ENCODE measurements at places on chromosomes 4 and X.
A peak's percentile ranks its signal among the peaks of the same experiment; 100 is the strongest.

- DNase-seq, result no peak
These were observed 67.2 kb upstream of the PPP3CA start for GRCh38 chr4:101414496-101414895.

- DNase-seq, result no peak
These were observed 330.2 kb downstream of the PTTG2 start for GRCh38 chr4:38290366-38290765.

DNA sequence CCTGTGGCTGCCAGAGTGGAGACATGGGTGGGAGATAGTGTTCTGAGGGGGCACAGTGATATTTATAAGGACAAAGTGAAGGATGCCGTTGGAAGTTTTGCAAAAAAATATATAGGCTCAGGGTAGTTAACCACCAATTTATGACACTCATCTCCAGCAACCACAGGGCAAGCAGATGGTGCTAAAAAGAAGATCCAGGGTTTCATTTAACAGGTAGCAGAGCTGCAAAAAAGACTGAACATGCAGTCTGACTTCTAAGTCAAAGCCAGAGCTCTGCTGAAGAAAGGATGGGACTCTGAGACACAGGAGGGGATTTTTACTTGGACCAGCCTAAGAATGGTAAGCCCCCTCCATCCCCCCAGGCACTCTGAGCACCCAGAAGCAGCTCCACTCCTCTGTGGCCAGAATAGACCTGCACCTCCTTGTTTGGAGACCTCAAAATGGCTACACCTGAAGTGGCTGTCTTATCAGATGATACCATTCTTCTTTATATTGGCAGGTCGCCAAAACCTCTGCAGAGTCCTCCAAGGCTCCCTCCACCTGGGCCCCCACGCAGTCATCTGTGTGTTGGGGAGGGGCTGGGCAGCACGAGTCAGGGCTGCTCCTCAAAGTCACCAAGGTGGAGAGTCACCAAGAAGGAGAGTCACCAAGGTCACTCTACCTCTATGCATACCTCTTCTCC lies 161.4 kb upstream of the FAM9B start:
- peak; percentile 8 for DNase-seq

- peak; percentile 22 for DNase-seq
These were observed 289.2 kb downstream of the IL1RAPL1 start for GRCh38 chrX:28876408-28876807.

DNA sequence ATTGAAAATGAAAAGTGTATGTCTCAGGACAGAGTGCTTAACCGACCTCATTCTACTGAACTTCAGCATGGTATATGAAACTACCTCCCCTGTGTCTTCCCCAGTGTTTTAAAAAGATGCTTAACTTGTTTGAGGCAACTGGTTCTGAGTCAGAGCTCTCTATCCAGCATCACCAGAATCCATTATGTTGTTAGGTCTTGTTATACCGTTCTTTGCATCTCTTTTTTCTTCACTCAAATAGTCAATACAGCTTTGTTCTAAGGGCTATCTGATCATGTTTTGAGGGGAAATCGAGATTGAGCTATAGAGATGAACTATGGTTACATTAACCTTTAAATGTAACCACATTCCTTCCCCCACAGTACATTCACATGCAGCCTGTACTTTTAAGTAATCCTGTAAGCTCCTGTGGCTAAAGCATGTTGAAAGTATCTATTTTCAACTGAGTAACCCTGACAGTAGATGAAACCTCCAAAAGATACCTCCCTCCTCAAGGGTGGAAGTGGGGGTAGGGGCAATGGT lies 514.4 kb downstream of the RPA4 start:
- no peak for DNase-seq

GRCh38 chrX:750263-750662 lies 119.7 kb downstream of the SHOX start:
- no peak for DNase-seq

GRCh38 chr4:184660978-184661377 lies 11.4 kb downstream of the PRIMPOL start:
- DNase-seq, result no peak

- DNase-seq, result no peak
These were observed 1976.7 kb upstream of the ADGRL3 start for GRCh38 chr4:59223292-59223941.

DNA sequence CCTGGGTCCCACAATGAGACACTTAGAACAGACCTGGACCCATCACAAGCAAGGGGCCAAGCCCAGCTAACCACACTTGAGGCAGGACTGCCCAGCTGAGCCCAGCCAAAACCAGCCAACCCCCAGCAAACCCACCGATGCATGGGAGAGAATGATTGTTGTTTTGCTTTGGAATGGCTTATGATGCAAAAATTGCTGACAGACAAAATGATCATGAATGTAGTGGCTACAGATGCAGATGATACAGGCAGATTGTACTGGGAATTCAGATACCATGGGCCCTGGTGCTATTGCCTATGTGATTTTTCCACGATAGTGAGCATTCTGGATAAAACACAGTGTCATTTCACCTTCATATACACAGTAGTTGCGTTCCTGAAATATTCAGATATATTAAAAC lies 9.0 kb upstream of the ZCCHC4 start:
- no peak for DNase-seq

GRCh38 chr4:61648264-61648663 lies 448.1 kb downstream of the ADGRL3 start:
- DNase-seq, result peak; percentile 28

GRCh38 chr4:7382634-7383014 lies 52.1 kb downstream of the PSAPL1 start:
- DNase-seq, result no peak
